ENCODE measurements at places on chromosomes 2 and 18. TPM values are rescaled to one million over a fixed set of nuclear protein-coding genes. Genes with fewer than 3 reads are reported as not detected.

MOGAT1 gene
- not detected for total RNA-seq

PTH2R gene
- not detected for total RNA-seq

CPLX4 gene
- total RNA-seq, result not detected

C2orf42 gene
- total RNA-seq, result 32.7 TPM

CTDP1 gene
- 20.5 TPM for total RNA-seq

GYPC gene
- total RNA-seq, result 135 TPM

CD8B2 gene
- not detected for total RNA-seq

FEV gene
- not detected for total RNA-seq

PTGR3 gene
- total RNA-seq, result 6.8 TPM

COL4A3 gene
- 0.33 TPM for total RNA-seq

ERMN gene
- total RNA-seq, result 0.17 TPM

- peaks cover 29% of the 10 kb centered on the region for H3K36me3 ChIP-seq
- peaks cover 2% of the 10 kb centered on the region for H3K27me3 ChIP-seq
- no peak overlapping the region for H3K27ac ChIP-seq
- no peak overlapping the region for H3K4me3 ChIP-seq
- no peak for DNase-seq
These were observed 1.7 kb downstream of the CXXC1 start for GRCh38 chr18:50285631-50286321.

- H3K4me1 ChIP-seq, result peaks cover 2% of the 10 kb centered on the region
- no peaks in the 10 kb centered on the region for H3K27me3 ChIP-seq
- peak; percentile 58 for DNase-seq
- H3K27ac ChIP-seq, result no peak overlapping the region
- no peaks in the 10 kb centered on the region for H3K36me3 ChIP-seq
These were observed 63.4 kb downstream of the BMP10 start for GRCh38 chr2:68807821-68808266.

GRCh38 chr2:607709-608108, 69.5 kb downstream of the TMEM18 start:
- no peak overlapping the region for H3K27ac ChIP-seq
- H3K27me3 ChIP-seq, result no peaks in the 10 kb centered on the region
- DNase-seq, result no peak
- H3K4me3 ChIP-seq, result no peak overlapping the region

DNA sequence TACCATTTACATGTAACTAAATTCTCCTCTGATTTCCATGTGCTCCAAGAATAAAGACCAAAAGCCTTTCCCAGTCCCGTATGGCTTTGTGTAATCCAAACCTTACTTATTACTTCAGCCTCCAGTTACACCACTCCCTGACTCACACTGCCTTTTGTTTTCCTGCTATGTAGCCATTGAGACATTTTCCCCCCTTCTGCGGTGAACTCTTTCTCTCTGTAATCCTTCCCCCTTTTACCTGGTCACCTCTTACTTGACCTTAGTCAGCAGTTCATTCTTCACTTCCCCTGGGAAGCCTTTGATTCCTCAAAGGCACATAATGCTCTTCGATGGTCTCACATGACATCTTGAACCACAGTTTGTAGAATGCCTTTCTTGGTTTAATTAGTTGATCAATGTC, 256.0 kb upstream of the FANCL start:
- no peaks in the 10 kb centered on the region for H3K27me3 ChIP-seq
- H3K36me3 ChIP-seq, result no peaks in the 10 kb centered on the region
- H3K27ac ChIP-seq, result no peak overlapping the region
- no peaks in the 10 kb centered on the region for H3K4me1 ChIP-seq

DNA sequence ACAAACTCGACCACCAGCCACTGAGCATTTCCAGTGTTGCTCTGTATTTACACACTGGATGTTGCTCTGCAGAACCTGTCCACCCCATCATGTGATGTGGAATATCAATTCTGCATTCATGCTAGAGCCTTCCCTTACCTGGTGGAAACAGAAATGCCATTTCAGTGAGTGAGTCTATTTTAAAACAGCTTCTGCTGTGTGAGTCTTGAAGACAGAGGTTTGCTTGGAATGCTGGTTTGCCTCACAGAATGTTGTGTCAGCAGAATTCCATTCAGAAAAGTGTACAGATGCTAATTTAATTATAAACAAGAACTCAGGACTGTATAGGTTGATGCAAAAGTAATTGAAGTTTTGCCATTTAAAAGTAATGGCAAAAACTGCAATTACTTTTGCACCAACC, 118.3 kb downstream of the MAP3K20 start:
- peaks cover 1% of the 10 kb centered on the region for H3K36me3 ChIP-seq
- DNase-seq, result peak; percentile 77
- H3K27ac ChIP-seq, result no peak overlapping the region
- no peak overlapping the region for H3K4me3 ChIP-seq
- peaks cover 2% of the 10 kb centered on the region for H3K4me1 ChIP-seq
- H3K27me3 ChIP-seq, result no peaks in the 10 kb centered on the region

GRCh38 chr18:59172664-59173249, 33.1 kb downstream of the SEC11C start:
- DNase-seq, result peak; percentile 2
- H3K27ac ChIP-seq, result no peak overlapping the region
- no peaks in the 10 kb centered on the region for H3K36me3 ChIP-seq

- no peak overlapping the region for H3K4me3 ChIP-seq
- H3K27ac ChIP-seq, result no peak overlapping the region
- H3K4me1 ChIP-seq, result no peaks in the 10 kb centered on the region
- peak; percentile 69 for DNase-seq
- no peaks in the 10 kb centered on the region for H3K27me3 ChIP-seq
- H3K36me3 ChIP-seq, result peaks cover 5% of the 10 kb centered on the region
These were observed 17.2 kb downstream of the SH3YL1 start for GRCh38 chr2:246489-247144.

GRCh38 chr18:31773774-31774476, 13.2 kb upstream of the SLC25A52 start:
- H3K4me3 ChIP-seq, result no peak overlapping the region
- no peaks in the 10 kb centered on the region for H3K36me3 ChIP-seq
- no peaks in the 10 kb centered on the region for H3K4me1 ChIP-seq
- H3K27ac ChIP-seq, result no peak overlapping the region
- no peaks in the 10 kb centered on the region for H3K27me3 ChIP-seq
- no peak for DNase-seq

DNA sequence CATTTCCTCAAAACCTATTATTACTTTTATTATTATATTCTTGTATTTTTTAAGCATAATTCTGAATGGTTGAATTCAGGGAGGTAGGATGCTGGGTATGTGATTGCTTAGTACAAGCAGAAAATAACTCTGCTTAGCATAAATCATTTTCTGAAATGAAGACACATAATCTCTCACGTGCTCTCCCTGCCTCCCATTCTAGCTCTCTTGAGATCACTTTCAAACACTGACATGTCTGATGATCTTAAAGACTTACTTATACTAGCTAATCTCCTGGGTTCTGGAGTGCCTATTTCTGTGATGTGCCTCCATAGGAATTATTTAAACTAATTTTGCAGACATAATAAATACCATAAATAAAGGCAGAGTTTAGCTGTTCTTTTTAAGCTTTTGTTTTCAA, 1136.0 kb downstream of the SUCLG1 start:
- no peak for DNase-seq
- no peak overlapping the region for H3K4me3 ChIP-seq
- H3K27me3 ChIP-seq, result no peaks in the 10 kb centered on the region
- H3K4me1 ChIP-seq, result no peaks in the 10 kb centered on the region
- H3K27ac ChIP-seq, result no peak overlapping the region

GRCh38 chr18:47953471-47953931, 23.0 kb upstream of the SMAD2 start:
- no peaks in the 10 kb centered on the region for H3K27me3 ChIP-seq
- no peak overlapping the region for H3K27ac ChIP-seq
- H3K36me3 ChIP-seq, result no peaks in the 10 kb centered on the region

DNA sequence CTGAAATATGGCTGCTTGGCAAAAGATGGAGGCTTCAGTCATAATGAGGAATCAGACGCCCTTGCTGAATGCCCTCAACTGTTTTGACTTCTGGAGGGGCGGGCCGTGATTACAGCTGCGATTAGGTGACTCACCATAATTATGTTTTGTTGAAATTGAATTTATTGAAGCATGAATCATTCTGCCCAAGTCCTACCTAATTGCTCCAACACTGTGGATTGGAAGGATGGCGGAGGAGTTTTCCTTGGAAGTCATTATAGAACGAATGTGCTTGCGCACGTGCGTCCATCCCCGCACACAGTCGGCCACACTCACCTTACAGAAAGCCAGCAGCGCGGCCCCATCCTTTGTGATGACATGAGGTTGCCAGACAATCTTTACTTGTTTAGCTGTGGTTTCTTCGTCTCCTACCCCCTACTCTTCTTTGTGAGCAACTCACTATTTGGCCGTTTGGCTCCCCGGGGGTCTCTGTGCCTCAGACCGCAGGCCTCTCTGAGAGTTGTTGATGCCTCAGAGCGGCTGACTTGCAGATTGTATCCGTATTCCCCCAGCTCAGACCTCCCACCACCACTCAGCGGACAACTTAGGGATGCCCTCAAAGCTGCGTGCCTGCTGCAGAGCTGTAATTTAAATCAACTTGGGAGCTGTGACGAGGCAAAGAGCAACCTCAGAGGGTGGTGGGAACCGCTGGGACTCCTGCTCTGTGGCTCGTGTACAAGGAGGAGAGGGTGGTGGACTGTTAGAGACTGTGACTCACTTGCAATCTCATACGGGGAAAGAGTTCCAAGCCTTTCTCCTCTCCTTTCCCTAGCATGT, 513.4 kb downstream of the TNS1 start:
- H3K4me1 ChIP-seq, result no peaks in the 10 kb centered on the region
- DNase-seq, result no peak
- H3K27ac ChIP-seq, result no peak overlapping the region
- no peak overlapping the region for H3K4me3 ChIP-seq
- no peaks in the 10 kb centered on the region for H3K27me3 ChIP-seq
- no peaks in the 10 kb centered on the region for H3K36me3 ChIP-seq

- H3K36me3 ChIP-seq, result no peaks in the 10 kb centered on the region
- peak; percentile 20 for DNase-seq
- H3K4me3 ChIP-seq, result no peak overlapping the region
- no peaks in the 10 kb centered on the region for H3K27me3 ChIP-seq
- H3K4me1 ChIP-seq, result peaks cover 7% of the 10 kb centered on the region
These were observed 103.5 kb upstream of the MAP3K20 start for GRCh38 chr2:172972005-172972619.

DNA sequence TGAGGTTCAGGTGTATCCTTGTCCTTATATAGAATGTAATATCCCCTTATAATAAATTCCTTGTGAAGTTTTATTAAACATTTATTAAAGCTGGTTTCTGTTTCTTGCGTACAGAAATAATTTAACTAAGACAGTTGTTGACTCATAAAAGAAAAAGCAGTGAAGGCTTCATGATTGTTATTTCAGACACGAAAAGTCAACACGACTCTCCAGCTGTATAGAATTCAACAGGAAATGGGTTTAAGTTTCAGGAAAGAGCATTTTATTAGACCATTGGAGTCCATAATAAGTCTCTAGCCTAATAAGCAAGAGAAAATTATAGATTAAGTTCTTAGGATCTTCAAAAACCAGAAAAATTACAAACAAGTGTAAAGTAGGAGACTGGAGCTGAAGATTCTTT, 62.2 kb downstream of the KCNE4 start:
- no peaks in the 10 kb centered on the region for H3K27me3 ChIP-seq
- no peaks in the 10 kb centered on the region for H3K36me3 ChIP-seq
- no peaks in the 10 kb centered on the region for H3K4me1 ChIP-seq
- H3K4me3 ChIP-seq, result no peak overlapping the region
- no peak overlapping the region for H3K27ac ChIP-seq
- no peak for DNase-seq

DNA sequence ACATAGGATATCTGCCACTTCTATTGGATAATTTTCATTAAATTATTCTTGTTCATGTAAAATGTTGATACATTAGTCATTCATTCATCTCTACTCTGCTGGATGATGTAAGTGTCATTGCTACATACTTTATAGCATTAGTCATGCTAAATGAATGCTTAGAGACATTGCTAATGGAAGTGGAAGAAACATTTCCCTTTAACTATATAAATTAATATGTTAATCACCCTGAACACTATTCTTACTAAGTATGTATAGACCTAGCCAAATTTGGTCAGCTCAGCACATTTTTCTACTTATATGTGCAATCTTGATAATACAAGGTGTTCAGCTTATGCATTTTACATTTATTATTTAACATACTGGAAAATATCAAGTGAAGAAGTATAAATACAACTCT, 160.2 kb downstream of the DPP4 start:
- peak; percentile 46 for DNase-seq
- no peak overlapping the region for H3K4me3 ChIP-seq
- H3K27me3 ChIP-seq, result no peaks in the 10 kb centered on the region
- H3K36me3 ChIP-seq, result no peaks in the 10 kb centered on the region
- H3K4me1 ChIP-seq, result no peaks in the 10 kb centered on the region

DNA sequence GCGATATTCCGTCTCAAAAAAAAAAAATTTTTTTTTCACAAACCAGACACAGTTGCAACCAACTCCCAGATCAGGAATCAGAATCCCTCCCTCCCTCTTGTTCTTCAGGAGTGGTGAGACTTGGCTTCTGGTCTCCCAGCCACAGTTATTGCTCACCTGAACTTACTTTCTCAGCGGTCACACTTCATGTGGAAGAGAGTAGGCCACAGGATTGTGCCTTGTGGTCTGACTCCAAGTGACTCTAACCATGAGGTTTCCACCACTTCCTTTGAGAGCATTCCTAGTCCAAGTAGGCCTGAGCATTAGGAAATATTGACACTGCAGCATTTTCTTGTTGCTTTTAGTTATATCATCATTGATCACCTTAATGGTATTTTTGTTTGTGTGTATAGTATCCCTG, 12.1 kb downstream of the FMNL2 start:
- no peak overlapping the region for H3K27ac ChIP-seq
- no peak overlapping the region for H3K4me3 ChIP-seq
- no peaks in the 10 kb centered on the region for H3K36me3 ChIP-seq
- DNase-seq, result peak; percentile 96

GRCh38 chr18:3675446-3675845, 225.5 kb downstream of the TGIF1 start:
- H3K36me3 ChIP-seq, result no peaks in the 10 kb centered on the region
- no peak overlapping the region for H3K27ac ChIP-seq

DNA sequence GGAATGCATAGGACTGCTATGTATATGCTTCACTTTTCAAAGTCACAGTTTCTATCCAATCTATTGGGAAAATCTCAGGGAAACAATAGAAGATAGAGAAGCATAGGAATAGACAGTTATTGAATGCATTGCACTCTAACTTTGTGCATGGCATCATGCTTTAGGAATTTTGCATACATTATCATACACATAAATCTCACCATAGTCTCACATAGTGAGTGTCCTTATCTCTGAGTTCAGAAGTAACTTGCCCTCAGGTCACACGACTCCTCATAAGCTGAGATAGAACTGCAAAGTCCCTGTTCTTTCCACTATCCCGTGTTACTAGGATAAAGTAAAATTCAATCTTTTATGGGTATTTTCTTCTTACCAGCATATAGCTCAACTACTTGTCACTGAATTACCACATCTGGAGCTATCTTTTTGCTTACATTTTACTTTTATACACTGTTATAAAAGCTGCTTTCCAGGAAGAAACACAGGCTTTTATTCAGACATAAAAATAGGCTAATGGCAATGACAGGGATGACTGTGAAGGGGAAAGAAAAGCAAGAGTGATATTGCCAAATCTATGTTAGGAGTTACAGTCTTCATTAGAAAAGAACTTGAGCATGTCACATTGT, 666.9 kb downstream of the XIRP2 start:
- H3K36me3 ChIP-seq, result no peaks in the 10 kb centered on the region
- no peaks in the 10 kb centered on the region for H3K4me1 ChIP-seq
- H3K4me3 ChIP-seq, result no peak overlapping the region
- H3K27ac ChIP-seq, result no peak overlapping the region
- H3K27me3 ChIP-seq, result no peaks in the 10 kb centered on the region

- H3K27me3 ChIP-seq, result peaks cover 28% of the 10 kb centered on the region
- no peak for DNase-seq
- no peak overlapping the region for H3K4me3 ChIP-seq
- no peaks in the 10 kb centered on the region for H3K36me3 ChIP-seq
- no peaks in the 10 kb centered on the region for H3K4me1 ChIP-seq
- no peak overlapping the region for H3K27ac ChIP-seq
These were observed 67.2 kb upstream of the ATL2 start for GRCh38 chr2:38444247-38444646.

- no peak overlapping the region for H3K27ac ChIP-seq
- H3K4me1 ChIP-seq, result peaks cover 8% of the 10 kb centered on the region
These were observed 206.1 kb downstream of the RAB3GAP1 start for GRCh38 chr2:135258193-135258592.

All from fibroblast of lung (primary cell).